ENCODE measurements at places on chromosomes 12 and 14.

DNA sequence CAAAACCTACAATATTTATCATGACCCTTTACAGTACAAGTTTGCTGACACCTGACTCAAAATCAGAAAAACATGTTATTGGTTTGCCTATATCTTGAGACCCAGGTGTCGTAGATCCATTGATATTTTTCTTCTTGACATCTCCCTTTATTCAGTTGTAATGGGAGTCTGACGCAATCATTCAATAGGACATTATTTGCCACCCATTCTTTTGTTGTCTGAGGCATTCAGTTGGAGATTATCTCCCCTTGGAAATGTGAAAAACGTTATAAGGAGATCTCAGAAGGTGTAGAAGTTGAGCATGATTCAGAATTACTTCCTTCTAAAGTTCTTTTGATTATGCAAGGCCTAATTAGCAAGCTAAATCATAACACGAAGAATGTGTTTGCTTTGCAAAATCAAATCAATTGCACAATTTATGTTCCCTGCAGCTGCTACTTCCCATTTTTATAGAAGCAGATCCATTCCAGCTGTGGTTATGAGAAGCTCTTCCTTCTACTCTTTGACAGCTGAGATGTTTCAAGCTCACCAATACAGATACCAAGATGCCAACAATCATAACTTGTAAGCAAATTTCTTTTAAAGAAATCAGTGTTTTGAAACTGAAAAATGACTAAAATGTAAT lies 228.2 kb upstream of the SYT1 start:
- DNase-seq = no peak

DNA sequence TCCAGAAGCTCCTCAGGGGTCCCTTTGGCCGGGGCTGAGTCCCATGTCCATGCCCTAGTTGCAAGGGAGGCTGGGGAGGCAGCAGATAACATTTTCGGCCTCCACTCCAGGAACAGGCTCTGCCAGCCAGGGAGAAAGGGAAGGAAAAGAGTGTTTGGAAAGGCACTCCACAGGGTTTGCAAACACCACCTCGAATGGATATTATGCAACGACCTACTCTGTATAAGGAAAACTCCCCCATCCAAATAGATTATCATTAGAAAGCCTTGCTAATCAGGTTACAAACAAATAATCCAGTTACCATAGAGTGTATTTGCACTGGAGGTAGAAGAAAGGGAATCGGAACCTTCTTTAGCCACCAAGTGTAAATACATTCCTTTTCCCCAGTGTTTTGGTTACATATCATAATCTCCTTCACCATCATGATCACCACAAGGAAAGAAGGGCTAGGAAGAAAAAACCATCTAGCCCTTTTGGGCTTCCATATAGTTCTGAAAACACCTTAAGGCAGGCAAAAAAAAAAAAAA lies 40.4 kb downstream of the TMCC3 start:
- DNase-seq = no peak

DNA sequence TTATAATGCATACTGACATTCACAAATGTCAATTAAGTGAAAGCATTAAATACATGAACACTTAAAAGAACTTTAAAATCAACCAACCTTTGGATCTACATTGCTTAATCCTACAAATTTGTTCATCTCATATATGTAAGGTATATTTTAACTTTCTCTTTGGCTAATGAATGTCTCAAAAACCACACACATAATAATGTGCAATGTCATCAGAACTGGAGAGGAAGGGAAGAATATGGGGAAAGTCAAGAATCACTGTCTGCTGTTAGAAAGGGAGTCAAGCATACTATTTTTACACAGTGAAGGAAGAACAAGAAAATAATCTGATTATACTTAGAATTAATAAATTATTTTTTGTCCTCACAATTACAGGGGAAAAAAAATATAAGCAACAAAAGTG lies 4.9 kb downstream of the GMFB start:
- no peak for DNase-seq

DNA sequence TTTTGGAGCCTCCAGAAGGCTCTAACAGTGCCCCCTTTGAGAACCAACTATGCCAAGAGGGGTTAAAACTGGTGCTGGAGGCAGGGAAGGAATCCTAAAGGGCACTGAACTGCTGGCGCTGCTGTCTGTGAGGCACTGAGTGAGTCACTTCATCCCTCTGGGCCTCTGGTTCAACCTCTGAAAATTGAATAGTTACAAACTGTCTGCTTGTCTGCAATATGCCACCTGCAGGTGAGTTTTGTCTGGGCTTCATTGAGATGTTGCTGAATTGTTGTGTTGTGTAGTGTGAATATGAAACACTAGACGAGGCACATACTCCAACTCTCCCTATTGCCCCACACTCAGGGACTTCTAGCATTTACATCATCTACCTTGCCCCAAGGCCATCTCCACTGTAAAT lies 68.0 kb downstream of the GRIN2B start:
- DNase-seq = no peak

DNA sequence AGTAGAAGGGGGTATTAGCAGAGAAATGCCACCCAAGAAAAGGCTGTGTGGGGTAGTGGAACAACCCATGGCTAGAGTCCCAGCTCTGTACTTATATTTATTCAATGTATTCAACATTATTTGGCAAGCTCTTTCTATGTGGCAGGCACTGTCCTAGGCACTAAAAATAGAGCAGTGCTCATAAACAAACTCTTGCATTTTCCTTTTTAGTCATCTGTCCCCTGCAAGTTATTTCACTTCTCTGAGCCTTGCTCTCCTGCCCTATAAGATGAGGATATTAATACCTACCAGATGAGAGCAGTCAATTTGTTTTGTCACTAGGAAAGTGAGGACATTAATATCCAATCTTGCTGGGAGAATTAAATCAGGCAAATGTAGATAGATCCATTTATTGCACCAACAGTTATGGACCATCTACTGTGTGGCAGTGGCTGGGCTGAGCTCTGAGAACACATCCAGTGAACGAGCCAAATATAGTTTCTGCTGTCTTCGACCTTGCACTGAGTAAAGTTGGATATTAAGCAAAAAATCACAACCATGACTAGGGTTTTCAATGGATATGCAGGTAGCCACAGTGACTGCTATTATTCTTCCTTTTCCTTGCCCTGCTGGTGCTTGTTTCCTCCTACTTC lies 314.3 kb upstream of the TBX3 start:
- DNase-seq = no peak

All from neural crest cell (in vitro differentiated cells).